ENCODE measurements at places on chromosomes 11 and 22.

- DNase-seq = peak; percentile 29
These were observed 8.6 kb upstream of the MMP8 start for GRCh38 chr11:102733232-102733875.

- no peak for DNase-seq
These were observed 87.9 kb downstream of the ALX4 start for GRCh38 chr11:44221992-44222391.

GRCh38 chr22:46640293-46641055, 20.3 kb downstream of the GRAMD4 start:
- no peak for DNase-seq

DNA sequence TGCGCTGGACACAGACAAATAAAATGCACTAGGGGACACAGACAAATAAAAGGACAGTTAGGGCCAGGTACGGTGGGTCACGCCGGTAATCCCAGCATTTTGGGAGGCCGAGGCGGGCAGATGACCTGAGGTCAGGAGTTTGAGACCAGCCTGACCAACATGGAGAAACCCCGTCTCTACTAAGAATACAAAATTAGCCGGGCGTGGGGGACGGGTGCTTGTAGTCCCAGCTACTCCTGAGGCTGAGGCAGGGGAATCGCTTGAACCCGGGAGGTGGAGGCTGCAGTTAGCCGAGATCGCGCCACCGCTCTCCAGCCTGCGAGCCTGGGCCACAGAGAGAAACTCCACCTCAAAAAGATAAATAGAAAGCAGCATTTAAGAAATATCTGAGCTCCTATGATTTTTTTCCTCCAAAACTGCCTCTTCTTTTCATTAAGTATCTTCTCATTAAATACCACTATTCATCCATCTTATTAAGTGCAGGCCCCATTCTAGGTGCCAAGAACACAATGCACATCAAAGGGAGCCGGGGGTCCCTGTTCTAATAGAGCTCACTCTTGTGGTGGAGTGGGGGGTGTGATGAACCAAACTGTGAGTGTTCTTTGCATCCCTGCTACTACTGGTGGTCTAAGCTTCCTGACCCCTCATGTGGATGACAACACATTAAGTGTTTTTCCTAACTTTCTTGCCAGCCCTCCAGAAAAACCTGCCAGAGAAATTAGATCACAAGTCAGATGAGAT, 766 bp upstream of the ZNHIT2 start:
- no peak for DNase-seq

GRCh38 chr11:119482521-119483011, 59.6 kb upstream of the THY1 start:
- no peak for DNase-seq

GRCh38 chr11:114928260-114928870, 250.0 kb downstream of the NXPE2 start:
- DNase-seq = no peak

DNA sequence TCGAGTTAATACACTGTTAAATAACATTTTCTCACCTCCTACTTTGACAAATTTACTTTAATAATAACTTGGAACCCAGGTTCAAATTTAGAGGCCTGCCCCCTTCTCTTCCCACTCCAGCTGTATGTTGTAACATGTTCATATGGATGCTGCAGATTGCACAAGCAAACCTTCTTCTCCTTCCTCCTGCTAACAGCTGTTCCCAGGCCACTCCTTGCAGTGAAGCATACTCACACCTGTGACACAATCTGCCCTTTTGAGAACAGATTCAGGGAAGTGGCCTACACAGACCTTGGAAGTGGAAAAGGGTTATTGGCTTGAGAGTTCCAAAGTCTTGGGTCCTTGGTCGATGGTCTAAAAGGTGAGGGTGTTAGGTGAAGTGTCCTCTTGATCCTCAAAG, 131.9 kb downstream of the TEAD1 start:
- DNase-seq = peak; percentile 25

GRCh38 chr11:1139441-1140083, 18.2 kb upstream of the MUC5AC start:
- DNase-seq = no peak

DNA sequence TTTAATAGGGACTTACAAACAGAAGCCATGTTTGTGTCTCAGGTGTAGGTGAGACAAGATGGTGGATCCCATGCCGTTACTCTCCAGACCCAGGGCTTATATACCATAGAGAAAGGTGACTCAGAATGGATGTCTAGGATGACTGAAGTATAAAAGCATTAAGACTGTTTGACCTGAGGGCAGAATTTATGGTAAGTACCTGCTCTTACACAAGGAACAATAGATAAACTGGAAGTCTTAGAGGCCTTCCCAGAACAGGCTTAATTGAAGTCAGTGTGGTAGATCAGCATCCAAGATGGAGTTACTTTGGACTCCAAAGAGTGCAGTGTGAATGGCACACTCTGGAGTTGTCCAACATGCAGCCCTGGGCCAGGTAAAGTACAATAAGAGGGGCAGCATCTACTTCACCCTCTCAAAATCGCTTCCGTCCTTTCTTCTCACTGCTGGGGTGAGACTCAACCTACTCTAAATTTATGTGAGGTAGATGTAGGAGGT, 387.0 kb upstream of the DDI1 start:
- no peak for DNase-seq

DNA sequence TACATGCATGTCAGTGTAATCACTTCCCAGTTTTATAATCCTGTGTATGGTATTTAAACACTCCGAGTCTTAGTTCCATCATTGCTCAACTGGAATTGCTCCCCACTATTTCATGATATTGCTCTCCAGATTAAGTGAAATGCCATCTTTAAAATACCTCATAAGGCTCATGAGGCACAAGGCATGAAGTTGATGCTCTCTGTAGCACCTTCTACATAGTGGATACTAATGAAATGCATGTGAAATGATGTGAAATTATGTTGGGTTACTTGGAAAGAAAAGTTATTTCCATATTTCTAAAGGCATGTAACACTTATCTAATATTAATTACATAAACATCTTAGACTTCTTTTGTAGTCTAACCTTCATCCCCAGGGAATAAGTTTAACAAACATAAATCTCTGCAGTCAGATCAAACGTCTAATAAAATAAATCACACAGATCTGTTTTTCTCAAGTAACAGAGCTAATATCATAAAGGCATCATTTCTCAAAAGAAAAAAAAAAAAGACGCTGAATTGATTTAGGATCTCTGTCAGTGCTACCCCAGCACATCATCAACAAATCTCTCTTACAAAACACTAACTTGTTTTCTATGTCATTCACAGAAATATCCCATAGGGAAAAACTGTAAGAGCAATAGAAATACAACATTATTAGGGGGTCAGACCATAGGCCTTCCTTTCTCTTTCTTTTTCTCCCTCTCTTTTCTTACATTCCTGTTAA, 736.0 kb upstream of the LRRC4C start:
- DNase-seq = no peak

- no peak for DNase-seq
These were observed 35.3 kb downstream of the KREMEN1 start for GRCh38 chr22:29108137-29108536.

DNA sequence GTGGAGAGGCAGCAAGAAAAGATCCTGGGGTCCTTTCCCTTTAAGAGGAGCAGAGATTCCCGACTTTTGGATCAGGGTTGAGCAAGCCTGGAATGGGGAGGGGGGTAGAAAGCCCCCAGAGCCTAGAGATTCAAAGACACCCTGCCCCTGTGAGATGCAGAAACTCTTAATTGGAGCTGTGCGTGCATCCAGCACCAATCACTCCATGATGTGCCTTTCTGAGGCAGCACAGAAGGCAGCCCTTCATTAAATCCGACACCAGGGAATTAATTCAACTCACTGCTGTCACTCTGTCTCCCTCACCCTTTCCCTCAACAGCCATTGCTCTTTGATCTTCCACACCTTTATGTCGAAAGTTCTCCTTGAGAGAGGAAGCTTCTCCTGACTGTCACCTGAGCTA, 43.0 kb downstream of the DSCAML1 start:
- DNase-seq = no peak

GRCh38 chr11:33847251-33847650, 44.6 kb downstream of the LMO2 start:
- DNase-seq = no peak

GRCh38 chr22:32082331-32082730, 39.3 kb downstream of the SLC5A1 start:
- no peak for DNase-seq

GRCh38 chr11:92278791-92279433, 54.3 kb downstream of the FAT3 start:
- no peak for DNase-seq

DNA sequence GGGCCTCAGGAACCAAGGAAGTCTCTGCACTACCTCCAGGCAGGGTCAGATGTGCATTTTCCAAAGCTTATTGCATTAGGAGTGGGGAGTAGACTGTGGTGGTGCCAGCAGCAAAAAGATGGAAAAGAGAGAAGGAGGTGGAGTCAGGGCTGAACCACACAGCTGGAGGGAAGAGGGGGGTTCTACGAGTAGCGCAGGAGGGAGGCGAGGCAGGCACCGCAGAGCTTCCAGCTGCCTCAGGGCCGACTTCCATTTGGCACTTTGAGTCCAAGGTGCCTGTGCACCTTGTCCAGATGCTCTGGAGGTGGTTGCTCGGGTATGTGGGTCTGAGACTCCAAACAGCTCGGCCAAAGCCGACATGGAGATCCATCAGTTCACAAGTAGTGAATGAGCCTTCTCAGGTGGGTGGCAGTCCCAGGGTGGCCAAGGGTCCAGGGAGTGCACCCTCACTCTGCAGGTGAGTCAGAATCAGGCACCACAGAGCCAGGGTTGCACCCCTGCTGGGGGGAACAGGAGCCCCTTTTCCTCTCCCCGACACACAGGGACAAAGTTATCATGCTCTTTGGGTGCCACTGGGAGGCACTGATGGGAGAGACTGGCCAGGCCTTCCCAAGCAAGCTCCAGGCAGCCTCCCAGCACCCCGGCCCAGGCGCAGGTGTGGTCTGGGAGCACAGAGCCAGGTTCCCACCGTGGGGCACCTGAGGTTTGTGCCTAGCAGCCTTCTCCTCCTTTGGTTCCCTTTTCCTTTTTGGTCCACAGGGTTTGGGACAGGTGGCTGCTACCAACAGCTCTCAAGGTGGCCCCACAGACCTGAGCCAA, 30.2 kb downstream of the GGT5 start:
- no peak for DNase-seq

DNA sequence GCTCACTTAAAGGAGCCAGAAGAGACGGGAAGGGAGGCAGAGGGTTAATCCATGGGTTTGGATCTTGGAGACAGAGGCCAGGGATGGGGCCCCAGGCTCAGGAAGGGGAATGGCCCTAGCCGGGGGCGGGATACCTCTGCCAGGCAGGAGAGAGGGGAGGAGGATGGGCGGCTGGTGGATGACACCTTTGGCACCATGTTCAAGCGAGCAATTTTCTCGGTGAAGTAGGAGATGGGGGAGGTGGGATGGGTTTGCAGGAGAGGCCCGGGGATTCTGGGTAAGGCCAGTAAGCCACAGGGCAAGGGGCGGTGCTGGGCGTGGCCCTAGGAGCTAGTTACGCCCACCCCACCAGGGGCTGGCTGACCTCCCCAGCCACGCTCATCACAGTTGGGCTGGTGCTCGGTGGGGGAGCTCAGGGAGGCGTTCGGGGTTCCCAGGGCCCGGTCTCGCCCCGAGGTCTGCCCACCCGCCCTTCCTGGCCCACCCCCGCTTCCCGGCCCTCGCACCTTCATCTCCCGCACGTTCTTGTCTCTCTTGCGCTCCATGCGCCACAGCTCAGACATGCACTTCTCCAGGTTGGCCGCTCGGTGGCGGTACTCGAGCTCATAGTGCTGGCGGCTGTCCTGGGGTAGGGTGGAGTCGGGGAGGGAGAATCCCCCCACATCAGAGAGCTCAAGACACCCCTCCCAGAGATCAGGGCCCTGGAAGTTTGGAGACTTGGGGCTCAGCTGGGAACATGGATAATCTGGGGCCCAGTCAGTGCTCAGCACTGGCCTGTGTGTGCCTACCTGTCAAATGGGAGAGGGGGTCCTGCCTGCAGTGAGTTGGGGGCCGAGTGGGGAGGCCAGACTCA, 12.7 kb downstream of the BAIAP2L2 start:
- no peak for DNase-seq

DNA sequence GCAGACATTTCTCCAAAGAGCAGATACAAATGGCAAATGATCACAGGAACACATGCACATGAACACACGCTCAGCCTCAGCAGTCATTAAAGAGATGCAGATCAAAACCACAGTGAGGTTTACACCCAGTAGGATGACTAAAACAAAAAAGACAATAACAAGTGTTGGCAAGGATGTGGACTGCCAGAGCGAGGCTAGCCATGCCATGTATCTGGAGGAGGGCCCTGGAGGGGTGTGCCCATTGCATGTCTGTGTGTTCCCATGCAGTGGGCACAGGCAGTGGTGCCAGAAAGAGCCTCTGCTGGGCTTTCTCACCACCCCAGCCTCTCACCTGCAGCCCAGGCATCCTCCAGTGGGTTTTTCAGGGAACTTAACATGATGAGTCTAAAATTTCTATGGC, 54.2 kb upstream of the KCNQ1OT1 start:
- DNase-seq = no peak

GRCh38 chr22:43241138-43241597, 54.2 kb upstream of the TTLL12 start:
- DNase-seq = no peak

DNA sequence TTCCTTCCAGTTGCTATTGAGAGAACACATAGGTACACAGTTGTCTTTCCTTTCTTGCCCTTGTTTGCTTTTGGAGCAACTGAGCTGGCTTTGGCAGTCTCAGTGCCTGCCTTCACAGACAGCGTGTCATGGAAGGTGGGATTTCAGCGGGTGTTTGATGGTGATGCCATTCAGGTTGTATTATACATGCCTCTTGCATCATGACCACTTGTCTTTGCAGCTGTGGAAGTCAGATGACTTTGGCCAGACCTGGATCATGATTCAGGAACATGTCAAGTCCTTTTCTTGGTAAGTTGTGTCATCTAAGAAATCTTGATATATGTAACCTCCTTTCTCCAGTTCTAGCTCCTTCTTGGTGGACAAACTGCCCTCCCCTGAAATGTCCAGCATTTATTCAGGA, 37.1 kb upstream of the SORL1-AS1 start:
- no peak for DNase-seq

GRCh38 chr11:57792060-57792541, 30.5 kb downstream of the CTNND1 start:
- no peak for DNase-seq

- no peak for DNase-seq
These were observed 19.9 kb downstream of the SERGEF start for GRCh38 chr11:17992916-17993315.

GRCh38 chr11:94968334-94968958, 4.9 kb downstream of the CWC15 start:
- DNase-seq = no peak

GRCh38 chr11:90493379-90493778, 270.5 kb upstream of the CHORDC1 start:
- DNase-seq = no peak

GRCh38 chr11:71450939-71451338, 2.1 kb upstream of the NADSYN1 start:
- no peak for DNase-seq

DNA sequence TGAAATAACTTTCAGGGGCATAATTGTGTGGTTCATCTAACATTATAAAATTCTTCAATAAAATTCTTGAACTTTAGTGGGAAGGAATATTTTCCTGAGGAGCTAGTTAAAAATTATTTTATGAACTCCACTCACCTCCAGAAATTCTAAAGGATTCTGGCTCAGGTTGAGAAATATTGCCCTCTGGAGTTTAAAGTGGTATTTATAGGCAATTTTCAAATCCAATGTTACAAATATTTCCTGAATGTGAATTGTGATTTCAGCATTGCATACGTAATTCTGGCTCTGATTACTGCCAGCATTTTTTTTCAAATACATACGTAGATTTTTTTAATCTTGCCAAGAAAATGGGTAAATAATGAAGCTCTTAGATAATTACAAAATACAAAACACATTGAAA, 598.2 kb upstream of the ANO3 start:
- DNase-seq = no peak
